ENCODE measurements at places on chromosomes 12 and 14. TPM values are rescaled to one million over a fixed set of nuclear protein-coding genes. Genes with fewer than 3 reads are reported as not detected.

The ADAM20 gene
- not detected for total RNA-seq

The TAS2R42 gene
- not detected for total RNA-seq

The GYS2 gene
- not detected for total RNA-seq

The GLIPR1 gene
- 5.6 TPM for total RNA-seq

The CPNE6 gene
- not detected for total RNA-seq

The OTUB2 gene
- 5.3 TPM for total RNA-seq

The FITM1 gene
- not detected for total RNA-seq

The CBLN3 gene
- 0.56 TPM for total RNA-seq

The PYGL gene
- 115 TPM for total RNA-seq

The RNASE4 gene
- total RNA-seq = 11.1 TPM

The NUP37 gene
- 39.7 TPM for total RNA-seq

The KCNK13 gene
- total RNA-seq = not detected

The ESPL1 gene
- 12.3 TPM for total RNA-seq

The PLEKHD1 gene
- not detected for total RNA-seq

The SERPINA9 gene
- total RNA-seq = not detected

The GPR65 gene
- not detected for total RNA-seq

The LRP1-AS gene
- total RNA-seq = not detected

The BHLHE41 gene
- total RNA-seq = 0.35 TPM

The TMEM179 gene
- not detected for total RNA-seq

The SOX5 gene
- total RNA-seq = 0.14 TPM

The SLCO1B1 gene
- not detected for total RNA-seq

The TPH2 gene
- total RNA-seq = not detected

The RIMBP2 gene
- not detected for total RNA-seq

The BDKRB1 gene
- 2.8 TPM for total RNA-seq

Data from airway epithelial cell (primary cell).